ENCODE measurements at places on chromosomes 7 and 10.

GRCh38 chr7:47513741-47514241 is 68.1 kb downstream of the TNS3 start:
- DNase-seq: no peak

- no peak for DNase-seq
These were observed 83.5 kb downstream of the TACC2 start for GRCh38 chr10:122072491-122072890.

GRCh38 chr10:31816318-31816717 is 112.3 kb downstream of the ARHGAP12 start:
- no peak for DNase-seq

- no peak for DNase-seq
These were observed 18.5 kb downstream of the SH3PXD2A start for GRCh38 chr10:103836861-103837260.

DNA sequence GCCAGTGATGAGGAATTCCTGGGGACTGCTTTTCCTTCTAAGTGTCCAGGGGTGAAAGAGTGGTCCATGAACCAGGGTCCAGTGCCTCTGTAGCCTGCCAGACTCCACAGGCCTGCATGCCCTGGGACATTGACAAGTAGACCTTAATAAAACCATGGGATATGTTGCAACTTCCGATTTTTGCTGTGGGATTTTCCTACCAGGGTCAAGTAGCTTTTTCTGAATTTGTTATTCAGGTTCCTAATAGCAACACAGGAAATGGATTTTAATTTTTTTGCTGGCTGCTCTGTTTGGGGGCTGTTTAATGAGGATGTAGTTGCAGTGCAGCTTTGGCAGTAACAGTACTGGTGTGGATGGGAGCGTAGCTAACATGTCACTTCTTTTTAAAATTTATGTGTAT is 42.1 kb downstream of the WBP1L start:
- no peak for DNase-seq

- DNase-seq: no peak
These were observed 36.6 kb downstream of the GTF2IRD1 start for GRCh38 chr7:74489997-74490945.

GRCh38 chr7:130956417-130957136 is 222.6 kb upstream of the KLF14 start:
- no peak for DNase-seq

Measured in activated T-helper 1 cell treated with anti-CD3 and anti-CD28 coated beads, Interleukin-2, amount 50 U/mL, for 16 hours (primary cell).